ENCODE measurements at places on chromosomes 3 and 15.

DNA sequence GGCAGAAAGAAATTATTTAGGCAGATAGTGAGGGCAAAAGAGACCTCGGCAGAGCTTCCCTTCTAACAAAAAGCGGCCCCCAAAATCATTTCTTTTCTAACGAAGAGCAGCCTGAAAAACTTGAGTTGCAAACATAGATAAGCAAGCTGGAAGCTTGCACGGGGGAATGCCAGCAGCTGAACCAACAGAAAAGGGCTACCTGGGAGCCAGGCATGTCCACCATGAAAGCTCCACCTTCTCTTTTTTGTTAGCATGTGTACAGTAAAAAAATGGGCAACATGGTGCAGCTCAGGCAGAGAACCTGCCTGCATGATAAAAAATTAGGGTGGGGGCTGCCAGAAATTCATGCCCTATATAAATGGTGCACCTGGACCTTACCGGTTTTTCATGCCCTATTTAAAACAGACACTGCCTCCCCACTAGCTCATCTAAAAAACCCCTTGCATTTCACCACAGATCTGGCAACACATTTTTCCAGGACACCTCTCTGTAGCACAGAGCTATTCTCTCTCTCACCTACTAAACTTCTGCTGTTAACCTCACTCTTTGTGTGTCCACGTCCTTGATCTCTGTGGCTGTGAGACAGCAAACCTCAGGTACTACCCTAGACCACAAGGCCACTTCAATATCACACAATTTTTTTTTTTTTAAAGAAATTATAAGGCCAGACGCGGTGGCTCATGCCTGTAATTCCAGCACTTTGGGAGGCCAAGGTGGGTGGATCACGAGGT, 18.7 kb downstream of the SLC33A1 start:
- DNase-seq: no peak

DNA sequence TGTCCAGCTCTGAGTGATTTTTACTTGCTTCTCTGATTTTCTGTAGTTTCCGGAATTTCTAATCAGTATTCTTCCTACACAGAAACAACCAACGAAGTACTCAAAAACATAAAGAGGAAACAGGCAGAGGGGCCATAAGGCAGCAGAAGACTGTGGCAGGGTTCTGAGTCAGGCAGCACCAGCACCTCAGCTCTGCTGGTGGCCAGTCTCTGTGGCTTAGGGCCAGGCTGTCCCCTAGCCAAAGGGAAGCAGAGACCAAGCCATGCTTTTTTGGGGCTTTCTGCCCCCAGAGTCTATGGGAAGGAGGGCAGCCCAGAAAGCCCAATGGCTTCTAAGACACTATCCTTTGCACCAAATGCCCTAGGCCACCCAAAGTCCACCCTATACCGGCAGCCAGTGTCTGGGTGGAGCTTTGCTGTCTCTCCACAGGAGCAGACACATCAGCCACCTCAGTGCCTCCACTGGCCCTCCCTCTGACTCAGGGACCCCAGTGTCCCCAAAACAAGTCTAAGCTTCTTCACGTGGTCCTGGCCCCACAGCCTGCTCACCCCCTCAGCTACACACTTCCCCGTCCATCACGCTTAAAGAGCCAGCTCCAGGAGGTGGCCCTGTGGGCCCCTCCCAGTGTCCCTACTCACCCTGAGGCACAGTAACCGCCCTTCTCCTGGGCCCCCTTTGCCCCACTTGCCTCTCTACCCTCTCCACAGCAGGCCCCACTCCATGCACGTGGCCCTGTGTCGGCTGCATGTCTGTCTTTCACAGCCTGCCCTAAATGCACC, 46.2 kb downstream of the CCDC12 start:
- no peak for DNase-seq

GRCh38 chr15:33055962-33056361, 138.6 kb downstream of the FMN1 start:
- no peak for DNase-seq

DNA sequence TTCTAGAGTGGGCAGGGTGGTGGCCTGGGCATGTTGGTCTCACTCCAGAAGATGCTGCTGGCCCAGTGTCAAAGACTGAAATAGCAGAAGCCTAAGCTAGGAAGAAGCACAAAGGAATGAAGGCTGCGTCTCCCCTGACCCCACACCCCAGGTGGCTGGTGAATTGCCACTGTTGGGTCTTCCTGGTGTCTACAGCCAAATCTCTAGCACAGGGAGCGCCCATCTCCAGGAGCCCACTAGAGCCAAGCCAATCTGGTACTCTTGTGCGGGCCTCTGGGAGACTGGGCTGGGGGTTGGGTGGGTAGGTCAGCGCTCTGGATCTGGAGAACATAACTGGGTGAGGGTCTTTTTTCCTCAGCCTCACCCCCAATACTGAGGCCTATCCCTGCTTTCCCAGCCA, 894 bp downstream of the TUSC2 start:
- DNase-seq: no peak

DNA sequence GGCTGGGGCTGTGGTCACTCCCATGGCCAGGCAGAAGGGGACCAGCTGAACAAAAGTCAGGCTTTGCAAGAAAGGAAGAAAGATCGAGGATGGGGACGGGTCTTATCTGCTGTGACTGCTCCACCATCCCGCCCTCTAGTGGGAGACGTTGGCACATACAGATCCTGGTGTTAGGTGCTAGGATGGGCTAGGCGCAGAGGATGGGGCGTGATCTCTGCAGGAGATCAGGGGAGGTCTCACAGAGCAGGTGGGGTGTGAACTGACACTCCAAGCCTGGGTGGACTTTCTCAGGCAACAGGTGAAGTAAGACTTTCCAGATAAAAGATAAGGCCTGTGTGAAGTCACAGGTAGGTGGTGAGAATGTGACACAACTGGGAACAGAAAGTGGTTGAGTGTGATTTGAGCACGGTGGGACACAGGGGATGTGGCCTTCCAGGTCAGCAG, 141.9 kb upstream of the SMAD3 start:
- no peak for DNase-seq

DNA sequence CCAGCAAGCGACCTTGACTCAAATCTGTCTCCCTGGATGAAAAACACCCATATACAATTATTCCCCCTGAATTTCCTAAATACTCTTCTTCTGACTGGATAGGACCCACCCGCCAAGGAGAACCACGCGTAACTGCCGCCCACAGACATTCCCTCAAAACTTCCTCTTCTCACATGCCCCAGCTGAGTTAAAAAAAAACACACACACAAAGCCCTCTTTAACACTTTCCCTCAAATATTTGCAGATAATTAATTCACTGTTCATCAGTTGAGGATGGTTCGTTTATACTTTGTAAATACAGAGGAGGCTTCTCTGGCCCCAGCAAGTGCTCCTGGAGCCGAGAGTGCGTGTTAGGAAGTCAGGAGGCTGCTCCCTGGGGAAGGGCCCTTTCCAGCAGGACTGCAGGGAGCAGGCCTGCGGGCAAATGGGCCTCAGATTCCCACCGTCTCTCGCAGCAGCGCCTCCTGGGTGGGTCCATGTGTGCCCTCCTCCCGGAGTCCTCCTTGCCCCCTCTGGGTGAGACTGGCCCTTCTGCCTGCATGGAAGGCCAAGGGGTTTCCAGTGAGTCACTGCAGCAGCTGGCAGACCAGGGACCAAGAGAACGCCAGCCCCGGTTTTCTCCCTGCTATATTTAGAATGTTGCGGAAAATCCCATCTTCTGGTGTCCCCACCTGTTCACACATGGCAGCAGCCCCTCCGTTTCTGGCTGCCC, 46.8 kb downstream of the MGLL start:
- no peak for DNase-seq

DNA sequence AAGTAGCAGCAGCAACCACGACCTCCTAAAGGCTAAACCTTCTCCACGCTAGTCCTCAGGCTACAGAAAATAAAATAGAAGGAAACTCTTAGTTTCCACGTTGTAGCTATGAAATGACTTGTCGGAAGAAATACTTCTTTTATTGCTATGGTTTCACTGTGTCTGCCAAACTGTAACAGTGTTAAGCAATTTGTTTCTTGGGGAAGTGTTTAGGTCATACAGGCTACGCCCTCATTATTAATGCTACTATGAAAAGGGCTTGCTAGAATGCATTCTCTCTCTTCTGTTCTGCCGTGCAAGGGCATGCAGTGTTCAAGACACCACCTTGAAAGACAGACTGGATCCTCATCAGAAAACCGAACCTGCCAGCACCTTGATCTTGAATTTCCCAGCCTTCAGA, 462.7 kb downstream of the PLOD2 start:
- DNase-seq: no peak

DNA sequence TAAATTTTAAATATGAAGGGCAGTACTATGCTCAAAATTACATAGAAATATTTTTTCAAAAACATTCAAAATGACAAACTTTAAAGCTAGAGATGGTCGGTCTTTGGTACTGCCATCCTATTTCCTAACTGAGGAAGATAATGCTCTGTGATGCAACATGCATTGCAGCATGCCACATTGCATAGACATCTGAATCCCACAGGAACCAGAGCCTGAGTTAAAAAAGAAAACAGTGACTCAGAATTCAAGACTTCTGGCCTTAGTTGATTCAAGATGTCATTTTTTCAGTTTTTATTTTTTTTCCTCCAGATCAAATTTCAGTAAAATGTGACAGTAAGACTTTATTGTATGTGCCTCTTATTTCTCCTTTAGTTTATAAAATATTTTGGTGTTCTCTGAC, 33.1 kb downstream of the TP63 start:
- DNase-seq: no peak

- DNase-seq: no peak
Observed at GRCh38 chr3:190041333-190042041, 79.2 kb downstream of the P3H2 start.

DNA sequence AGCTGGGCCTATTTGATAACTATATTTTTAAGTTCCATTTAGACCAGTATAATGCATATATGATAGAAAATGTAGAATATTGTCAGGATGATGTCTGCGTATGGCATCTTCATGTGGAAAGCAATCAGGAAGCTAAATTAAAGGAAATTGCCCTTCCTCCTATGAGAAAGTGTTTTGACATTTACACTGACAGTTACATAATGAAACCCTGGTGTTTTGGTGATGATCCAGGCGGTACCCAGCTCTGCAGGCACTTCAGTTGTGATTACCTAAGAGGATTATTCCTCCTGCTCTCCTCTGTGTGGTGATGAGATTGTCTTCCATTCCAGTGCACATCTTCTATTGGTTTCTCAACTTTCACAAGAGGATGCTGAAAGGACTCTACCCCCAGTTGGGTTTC, 126.5 kb upstream of the MITF start:
- DNase-seq: no peak

GRCh38 chr3:124014366-124014942, 22.5 kb upstream of the ROPN1 start:
- no peak for DNase-seq

DNA sequence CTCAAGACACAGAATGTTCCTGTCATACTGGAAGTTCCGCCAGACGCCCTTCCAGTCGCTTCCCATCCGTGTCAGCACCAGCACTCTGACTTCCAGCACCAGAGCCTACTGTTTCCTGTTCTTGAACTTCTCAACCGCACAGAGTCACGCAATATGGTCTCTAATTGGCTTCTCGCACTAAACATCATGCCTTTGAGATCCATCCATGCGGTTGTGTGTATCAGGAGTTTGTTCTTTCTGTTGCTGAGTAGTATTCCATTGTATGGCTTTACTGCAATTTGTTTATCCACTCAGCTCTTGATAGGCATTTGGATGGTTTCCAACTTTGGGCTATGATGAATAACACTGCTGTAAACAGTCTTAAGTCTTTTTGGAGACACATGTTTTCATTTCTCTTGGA, 112.1 kb downstream of the LRRK1 start:
- no peak for DNase-seq

DNA sequence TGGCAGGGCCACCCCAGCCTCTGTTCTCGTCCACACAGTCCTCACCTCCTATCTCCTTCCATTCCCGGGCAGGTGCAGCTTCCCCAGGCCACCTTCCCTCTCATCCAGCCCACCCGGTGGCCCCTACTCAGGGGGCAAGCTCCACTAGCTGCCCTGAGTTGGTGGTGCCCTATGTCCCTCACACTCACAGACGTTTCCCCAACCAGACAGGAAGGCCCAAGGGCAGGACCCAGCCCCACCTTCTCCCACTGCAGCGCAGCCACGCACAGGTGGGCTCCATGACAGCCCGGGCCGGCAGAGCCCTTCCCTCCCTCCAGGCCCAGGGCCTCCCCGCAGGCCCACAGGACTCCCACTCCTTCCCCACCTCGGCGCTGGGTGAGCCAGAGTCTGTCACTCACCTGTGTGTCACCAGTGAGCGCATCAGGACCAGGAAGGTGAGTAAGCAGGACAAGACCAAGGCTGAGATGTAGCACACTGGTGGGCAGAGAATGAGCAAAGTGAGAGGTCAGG, 11.1 kb downstream of the ISLR start:
- no peak for DNase-seq

DNA sequence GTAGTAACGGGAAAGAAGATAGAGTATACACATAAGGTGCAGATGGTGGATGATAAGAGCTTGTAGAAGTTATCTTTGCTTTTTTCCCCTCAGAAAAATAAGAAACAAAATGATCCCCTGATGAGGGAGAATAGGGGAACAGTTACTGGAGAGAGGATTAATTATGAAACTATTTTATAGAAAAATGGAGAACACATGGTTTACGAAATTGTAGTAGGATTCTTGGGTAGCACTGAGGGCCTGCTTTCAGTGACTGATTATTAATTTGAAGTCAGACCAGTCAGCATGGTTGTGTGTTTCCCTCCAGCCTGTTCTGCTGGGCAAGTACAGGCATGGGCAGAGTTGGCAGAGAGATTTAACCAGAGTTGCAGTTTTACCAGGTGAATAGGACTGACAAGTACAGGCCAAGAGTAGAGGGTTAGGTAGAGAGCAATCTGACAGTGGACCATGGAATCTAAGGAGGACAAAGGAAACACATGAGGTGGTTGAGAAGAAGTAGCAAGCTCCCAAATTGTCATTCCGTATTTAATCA, 5.9 kb downstream of the SLC49A4 start:
- DNase-seq: no peak

- no peak for DNase-seq
Observed at GRCh38 chr15:81558056-81558455, 184.0 kb upstream of the TMC3 start.

GRCh38 chr3:127612966-127613365, 14.8 kb downstream of the MCM2 start:
- no peak for DNase-seq

DNA sequence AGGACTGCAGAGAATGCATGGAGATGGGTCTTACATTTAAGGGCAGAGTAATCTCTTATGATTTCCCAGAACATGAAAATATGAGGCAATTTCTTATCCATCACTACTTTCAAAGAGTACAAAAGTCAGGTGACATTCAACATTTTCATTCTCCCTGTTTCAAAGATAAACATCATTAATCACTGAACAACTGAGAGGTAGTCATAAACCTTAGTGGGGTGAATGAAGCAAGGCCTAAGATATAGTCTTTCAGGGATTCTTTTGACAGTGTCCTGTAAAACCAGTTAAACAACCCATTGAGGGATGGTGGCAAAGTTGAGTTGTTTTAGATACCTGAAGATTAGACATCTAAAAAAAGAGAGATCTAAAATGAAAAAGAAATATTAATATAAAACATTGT, 271.6 kb upstream of the CBLB start:
- DNase-seq: no peak

DNA sequence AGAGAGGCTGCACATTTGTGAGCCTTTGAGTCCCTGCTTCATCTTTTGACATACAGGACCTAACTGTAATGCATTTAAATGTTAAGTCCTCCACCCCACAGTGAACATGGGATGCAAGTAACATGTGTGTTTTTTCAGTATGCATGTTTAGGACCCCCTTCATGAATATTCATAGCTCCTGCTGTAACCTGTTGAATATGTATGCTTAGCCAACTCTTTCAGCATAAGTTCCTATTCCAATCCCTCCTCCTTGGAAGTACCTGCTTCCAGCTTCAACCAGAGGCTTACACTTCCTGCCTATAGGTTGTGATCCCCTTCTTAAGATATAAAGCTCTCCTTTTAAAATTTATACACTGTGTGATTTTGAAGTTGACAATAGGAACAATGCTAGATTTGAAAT, 36.9 kb upstream of the GNB4 start:
- no peak for DNase-seq

Measured in CD4-positive, alpha-beta T cell treated with Interleukin-4 for 1 hour (primary cell).